ENCODE measurements at places on chromosomes 1 and 21.

DNA sequence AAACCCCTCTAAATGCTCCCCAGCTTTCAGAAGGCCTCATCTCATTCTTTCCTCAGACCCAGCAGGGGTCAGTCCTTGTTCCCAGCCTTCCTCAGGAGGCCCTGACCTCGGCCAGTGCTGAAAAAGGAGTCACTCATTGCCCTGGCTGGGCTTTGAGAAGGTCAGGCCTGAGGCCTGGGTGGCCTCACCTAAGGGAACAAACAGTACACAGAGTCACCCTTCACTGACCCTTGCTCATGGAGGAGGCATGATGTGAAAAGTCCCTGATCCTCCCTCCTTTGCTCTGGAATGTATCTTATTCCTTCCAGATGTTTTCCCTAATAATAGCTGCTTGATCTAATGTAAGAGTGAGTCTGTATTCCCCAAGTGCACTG, 117.7 kb upstream of the SLC44A3 start:
- DNase-seq, result no peak

DNA sequence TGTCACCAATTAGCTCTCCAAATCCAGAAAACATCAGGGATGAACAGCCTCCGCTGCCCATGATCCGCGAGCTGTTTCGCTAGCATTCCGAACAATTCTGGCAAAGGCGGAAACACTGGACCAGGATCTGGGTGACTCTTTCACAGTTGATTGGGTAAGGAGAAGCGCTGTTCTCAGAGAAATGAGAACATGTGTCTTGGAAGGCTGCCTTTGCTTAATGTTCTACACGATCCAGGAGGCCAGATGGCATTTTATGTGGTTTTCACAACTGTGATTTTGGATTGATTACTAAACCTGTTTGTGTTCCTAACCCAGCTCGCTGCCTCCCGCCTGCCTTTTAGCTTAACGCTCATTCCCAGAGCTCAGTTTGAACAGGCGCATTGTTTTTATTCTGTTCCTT, 144.0 kb downstream of the KIF26B start:
- DNase-seq, result no peak

DNA sequence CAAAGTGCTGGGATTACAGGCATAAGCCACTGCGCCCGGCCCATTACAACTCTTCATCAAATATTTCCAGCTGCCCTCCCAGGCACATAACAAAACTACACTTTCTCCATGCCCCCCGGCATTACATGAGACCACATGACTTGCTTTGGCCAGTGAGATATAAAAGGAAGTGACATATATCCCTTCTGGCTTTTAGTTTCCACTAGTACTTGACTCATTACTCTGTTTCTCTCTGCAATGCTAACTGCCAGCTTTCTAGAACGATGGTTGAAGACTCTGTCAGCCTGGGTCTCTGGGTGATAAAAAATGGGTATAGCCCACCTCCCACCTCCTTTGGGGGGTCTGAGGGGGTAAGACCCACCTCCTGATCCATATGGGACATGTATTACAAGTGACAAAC, 24.2 kb downstream of the ABL2 start:
- no peak for DNase-seq

GRCh38 chr21:14753466-14754258, 207.5 kb upstream of the SAMSN1 start:
- DNase-seq, result no peak

DNA sequence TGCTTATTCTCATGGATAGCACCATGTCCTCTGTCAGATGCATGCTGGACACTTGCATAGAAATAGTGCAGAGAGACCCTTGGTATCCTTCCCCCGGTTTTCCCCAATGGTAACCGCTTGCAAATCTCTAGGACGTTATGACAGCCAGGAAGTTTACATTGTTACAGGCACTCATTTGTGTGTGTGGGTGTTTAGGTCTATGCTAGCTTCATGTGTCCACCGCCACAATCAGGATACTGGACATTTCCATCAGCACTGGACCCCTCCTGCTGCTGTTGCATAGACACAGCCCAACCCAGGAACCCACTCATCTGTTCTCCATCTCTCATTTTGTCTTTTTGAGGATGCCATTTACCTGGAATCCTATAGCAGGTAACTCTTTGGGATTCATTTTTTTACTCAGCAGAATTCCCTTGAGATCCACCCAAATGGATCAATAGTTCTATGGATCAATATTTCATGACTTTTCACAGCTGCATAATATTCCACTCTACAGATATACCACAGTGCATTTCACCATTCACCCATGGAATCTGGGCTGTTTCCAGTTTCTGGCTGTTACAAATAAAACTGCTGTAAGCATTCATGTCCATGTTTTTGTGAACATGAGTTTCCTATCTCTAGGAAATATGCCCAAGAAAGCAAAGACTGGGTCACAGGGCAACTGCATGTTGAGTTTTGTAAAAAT, 6.6 kb upstream of the WNT9A start:
- DNase-seq, result no peak

DNA sequence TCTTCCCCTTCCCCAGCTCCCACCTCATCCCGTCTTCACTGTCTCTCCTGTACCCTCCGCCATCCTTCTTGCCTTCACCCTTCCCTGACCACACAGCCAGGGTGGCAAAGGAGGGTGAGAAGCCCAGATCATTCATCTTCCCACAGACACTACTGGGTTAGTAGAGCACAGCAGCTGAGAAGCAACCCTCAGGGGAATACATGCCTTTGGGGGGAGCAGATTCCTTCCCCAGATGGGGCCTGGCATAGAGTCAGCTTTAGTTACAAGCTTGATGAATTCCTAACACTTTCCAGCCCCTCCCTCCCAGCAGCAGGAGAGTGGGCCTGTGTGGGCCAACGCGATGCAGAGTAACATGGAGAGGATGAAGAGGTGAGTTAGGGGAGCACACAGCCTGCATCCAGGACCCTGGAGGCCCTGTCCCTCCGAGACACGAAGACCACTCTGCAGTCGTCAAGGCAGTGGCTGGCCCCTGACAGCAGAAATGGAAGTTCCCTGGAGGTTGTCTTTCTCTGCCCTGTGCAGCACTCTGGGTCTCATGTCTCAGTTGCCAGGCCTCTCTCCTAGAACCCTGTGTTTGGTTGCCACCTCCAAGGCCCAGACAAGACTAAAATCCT, 8.8 kb upstream of the BTG2 start:
- no peak for DNase-seq

GRCh38 chr1:182596934-182597333, 7.3 kb downstream of the RGS16 start:
- no peak for DNase-seq

GRCh38 chr1:65253800-65254319, 55.5 kb upstream of the DNAJC6 start:
- no peak for DNase-seq

DNA sequence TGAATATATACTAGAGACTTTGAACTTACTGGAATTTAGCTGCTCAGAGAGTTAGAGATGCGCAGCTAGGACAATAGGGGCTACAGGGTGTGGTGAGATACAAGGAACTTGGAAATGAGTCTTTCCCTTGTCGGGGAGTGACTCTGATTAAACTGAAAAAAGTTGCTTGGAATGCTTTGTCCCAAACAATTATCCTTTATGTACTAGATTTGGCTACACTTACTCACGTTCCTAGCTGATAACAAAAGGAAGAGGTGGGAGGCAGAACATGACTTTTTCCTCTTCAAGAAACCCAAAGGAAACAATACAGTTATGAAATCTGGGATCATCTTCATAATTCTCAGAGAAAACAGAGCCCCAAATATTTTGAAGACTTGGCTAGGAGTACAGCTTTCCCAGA, 6.9 kb upstream of the CGN start:
- DNase-seq, result no peak

GRCh38 chr1:179066471-179066870, 15.4 kb upstream of the TOR3A start:
- DNase-seq, result no peak

DNA sequence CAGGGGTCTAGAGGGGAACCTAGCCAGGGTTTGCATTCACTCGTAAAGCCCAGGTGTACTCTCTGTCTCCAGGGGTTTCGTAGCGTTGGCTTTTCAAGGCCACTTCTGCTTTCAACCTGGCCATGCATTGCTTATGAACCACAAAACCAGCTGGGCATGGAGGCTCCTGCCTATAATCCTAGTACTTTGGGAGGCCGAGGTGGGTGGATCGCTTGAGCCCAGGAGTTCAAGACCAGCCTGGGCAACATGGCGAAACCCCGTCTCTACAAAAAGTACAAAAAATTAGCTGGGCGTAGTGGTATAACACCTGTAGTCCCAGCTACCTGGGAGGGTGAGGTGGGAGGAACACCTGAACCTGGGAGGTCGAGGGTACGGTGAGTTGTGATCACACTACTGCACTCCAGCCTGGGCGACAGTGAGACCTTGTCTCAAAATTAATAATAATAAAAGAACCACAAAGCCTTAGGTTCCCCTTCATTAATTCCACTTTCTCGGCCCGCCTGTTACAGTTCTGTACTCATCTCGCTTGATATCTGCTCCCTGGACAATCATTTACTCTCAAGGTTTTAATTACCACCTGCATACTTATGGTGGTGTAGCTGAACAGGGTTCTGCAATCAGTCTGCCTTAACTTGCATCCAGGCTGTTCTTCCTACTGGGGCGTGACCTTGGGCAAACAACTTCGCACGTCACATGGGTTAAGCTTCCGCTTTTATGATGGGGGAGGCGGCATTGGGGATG, 6.1 kb downstream of the SLC16A4 start:
- DNase-seq, result no peak

- no peak for DNase-seq
Observed at GRCh38 chr1:50424045-50424883, 1.0 kb upstream of the DMRTA2 start.

- no peak for DNase-seq
Observed at GRCh38 chr1:173453982-173454381, 23.2 kb upstream of the PRDX6 start.

DNA sequence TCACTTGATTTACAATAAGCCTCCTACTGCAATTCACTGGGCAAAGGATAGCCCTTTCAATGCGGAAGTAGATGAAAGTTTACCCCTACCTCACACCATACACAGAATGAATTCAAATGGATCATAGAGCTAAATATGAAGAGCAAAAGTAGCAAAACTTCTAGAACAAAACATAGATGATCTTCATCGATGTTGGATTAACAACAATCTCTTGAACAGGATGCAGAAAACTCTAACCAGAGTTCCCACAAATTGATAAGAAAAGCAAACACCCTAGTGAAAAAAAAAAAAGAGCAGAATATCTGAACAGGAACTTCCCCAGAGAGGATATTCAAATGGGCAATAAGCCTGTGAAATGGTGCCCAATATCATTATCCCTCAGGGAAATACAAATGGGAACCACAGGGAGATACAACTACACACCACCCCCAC, 1.9 kb upstream of the UBASH3A start:
- DNase-seq, result no peak

DNA sequence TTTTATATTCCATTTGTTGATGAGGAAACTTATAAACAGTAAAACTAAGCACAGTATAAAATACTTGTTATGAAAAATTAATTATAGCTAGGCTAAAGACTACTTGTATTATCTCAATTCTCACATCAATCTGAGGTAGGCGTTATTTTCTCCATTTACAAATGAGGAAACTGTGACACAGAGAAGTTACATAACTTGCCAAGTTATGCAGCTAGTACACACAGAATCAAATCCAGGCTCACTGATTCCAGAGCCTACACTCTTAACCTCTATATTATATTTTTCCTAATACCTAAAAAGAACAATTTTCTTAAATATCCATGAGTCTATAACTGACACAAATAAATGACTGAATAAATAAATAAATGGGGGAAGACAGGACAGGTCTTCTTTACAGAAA, 11.2 kb upstream of the VPS45 start:
- DNase-seq, result no peak

DNA sequence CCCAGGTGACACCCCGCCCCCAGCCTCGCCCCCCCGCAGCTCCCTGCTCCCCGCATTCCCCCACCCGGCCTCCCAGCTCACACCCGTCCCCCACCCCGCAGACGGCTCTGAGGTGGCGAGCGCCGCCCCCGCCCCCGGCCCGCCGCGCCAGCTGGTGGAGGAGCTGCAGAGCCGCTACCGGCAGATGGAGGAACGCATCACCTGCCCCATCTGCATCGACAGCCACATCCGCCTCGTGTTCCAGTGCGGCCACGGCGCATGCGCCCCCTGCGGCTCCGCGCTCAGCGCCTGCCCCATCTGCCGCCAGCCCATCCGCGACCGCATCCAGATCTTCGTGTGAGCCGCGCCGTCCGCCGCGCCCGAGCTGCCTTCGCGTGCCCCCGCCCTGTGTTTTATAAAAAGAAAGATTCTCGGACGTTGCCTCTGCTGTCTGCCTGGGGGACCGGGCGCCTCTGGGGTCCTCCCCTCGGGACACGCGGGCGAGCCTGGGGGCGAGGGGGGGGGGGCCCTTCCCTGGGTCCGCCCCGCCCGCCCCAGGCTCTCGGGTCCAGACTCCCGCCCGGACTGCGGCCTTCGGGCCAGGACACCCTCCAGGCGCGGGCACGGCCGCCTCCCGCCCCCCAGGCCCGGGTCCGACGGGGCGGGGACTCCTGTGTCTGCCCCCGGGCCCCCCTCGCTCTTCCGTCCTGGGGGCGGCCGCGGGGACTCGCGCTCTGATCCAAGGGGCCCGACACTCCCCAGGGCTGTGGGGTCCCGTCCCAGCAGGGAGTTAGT, 1.6 kb upstream of the MMP23B start:
- no peak for DNase-seq

DNA sequence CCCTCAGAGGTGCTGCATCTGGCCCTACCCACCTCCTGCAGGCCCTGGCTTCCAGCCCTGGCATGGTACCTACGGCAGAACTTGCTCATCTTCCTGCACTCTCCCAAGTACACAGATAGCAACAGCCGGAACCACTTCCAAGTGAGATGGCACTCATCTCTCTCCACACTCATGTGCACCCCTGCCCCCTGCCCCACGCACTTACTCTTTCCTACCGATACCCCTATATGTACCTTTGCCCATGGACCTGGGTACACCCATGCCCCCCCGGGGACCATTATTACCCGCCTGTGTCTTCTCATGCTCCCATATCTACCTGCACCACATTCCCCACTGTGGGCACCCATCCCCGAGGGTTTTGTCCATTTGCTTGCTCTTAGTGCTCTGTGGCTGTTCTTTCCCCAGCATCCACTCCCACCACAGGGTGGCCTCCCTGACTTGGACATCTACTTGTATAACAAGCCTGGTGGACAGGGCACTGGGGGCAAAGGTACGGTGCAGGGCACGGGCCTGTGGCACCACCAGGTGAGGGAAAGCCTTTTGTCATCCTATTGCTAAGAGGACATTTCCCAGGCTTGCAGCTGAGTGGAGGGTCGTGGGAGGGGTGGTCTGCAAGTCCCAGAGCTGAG, 14.7 kb downstream of the HYI start:
- no peak for DNase-seq

- DNase-seq, result no peak
Observed at GRCh38 chr1:103448560-103448959, 76.9 kb upstream of the RNPC3 start.

- DNase-seq, result no peak
Observed at GRCh38 chr1:27438621-27439061, 46.2 kb downstream of the GPR3 start.

DNA sequence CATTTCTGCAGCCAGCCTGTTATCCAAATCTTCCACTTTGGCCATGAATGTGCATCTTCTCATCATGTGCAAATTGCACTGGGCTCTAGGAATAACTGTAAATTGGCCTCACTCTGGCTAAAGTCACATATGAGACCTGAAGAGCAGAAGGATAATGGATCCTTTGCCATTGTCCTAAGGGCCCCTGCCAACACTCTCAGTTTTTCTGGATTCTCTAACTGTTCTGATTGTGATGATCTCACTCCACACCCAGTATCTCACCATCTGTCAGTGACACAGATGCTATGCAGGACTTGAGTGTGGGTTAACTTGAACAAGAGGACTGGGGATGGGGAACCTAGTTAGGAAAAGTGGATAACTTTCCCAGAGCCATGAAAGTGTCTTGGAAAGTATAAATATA, 8.5 kb upstream of the FYB2 start:
- DNase-seq, result no peak
